Fibroblast of skin of right quadriceps (primary cell): ENCODE measurements at places on chromosomes 5 and 9.

- no peak for DNase-seq
These were observed 45.0 kb downstream of the COL23A1 start for GRCh38 chr5:178545176-178545575.

DNA sequence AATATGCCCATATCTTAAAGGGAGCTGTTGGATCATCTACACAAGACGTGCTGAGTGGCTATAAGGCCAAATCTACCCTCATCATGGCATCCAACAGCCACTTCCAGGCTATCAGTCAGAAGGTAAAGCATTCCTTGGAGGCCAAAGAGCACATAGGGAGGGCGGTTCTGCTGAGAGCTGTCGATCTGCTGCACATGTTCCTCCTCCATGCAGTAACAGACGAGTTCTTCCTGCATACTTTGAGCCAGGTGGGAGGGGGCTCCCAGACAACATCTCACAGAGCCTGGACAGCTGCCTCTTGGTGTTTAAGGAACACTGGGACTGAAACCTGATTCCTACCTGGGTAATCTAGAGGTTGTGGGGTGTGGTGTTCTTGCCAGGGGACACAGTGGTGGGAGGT, 93.3 kb upstream of the RAI14 start:
- no peak for DNase-seq

DNA sequence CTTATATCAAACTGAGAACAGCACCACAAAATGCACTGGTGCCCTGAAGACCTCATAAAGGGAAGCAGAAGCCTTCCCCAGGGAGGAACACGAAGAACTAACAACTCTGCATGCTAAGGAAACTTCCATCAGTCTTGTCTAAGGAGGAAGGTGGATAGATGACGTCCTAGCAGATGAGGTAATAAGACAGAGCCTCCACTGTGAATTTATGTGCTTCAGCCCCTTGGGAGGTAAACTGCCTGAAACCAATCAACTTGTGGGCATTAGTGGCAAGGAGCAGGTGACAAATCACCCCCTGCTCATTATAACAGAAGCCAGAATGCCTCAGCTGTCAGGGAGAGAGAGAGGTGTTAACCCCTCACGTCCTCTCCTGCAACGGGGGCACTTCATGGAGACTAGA, 48.9 kb upstream of the SPIN1 start:
- DNase-seq = no peak

- DNase-seq = peak; percentile 64
These were observed 66.4 kb upstream of the FER start for GRCh38 chr5:108681079-108681921.

DNA sequence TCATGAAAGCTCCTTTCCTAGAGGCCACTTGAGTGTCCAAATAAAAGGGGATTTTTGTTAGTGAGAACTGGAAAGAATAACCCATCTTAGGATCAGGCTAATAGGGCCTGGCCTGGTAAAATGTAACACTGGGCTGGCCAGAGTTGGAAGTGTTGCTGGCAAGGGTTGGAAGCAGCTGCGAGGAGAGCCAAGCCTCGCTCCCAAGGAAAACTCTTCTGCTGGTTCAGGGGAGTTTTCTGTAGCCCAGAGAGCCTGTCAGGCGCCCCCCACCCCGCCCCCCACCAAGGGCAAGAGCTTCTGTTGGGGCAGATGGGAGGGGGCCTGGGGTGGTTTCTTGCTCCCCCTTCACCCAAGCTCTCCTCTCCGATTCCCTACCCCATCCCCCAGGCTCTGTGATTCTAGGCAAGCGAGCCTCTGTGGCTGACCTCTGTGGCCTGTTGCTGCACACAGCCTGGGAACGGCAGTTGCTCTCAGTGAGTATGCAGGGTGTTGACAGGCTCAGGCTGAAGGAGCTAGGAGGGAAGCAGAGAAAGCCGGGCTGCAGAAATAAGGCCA, 547.8 kb downstream of the CCDC171 start:
- DNase-seq = peak; percentile 66

GRCh38 chr5:149437391-149438040, 58.4 kb upstream of the IL17B start:
- DNase-seq = no peak
